ENCODE measurements at places on chromosomes 7 and 10.

DNA sequence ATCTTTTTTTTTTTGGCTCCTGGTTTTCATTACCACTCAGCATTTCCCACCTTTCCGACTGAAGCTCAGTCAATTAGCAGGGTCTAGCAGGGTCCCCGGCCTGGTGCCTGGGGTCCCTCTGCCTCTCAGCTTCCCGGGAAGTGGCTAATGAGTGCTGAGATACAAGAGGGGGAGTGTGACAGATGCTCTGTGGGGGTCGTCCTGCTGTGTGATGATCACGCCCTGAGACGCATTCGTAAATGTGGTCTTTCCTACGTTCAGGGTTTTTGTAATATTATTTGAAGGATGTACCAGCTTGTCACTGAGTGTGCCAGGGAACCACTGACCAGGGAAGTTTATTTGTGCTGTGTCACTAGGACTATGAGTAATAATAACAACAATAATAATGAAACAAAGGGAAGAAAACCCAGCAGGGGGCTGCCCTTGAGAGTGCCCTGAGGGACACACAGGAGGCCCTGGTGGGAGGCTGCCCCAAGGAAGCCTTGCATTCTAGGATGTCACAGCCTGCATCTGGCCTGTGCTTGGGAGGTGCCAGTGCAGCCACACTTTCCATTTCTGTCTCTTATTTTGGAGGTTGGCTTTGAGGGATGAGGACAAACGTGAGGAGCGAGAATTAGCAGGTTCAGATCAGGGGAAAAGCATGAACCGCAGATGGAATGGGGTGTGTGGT is 337.8 kb downstream of the ADARB2 start:
- no peak for DNase-seq

GRCh38 chr7:89826121-89826520 is 328.1 kb upstream of the STEAP1 start:
- DNase-seq, result no peak

- no peak for DNase-seq
Measured at GRCh38 chr7:21942955-21943354, 2.7 kb downstream of the CDCA7L start.

DNA sequence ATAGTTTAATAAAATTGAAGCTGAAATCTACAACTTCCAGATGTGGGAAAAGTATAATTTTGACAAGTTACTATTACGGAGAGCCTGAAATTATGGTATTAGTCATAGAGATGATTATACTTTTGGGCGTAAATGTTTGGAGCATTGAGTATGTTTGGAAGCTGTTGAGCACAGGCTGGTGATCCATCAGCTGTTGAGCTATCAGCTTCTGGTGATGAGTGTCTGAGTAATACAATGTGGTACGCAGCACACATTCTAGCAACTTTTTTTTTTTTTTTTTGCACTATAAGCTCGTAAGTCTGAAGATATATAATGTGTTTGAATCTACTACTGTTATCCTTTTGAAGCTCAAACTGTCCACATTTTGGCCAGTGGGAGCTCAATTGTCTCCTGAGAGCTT is 123.4 kb downstream of the ATE1 start:
- no peak for DNase-seq

GRCh38 chr7:122988333-122988732 is 7.2 kb downstream of the TAS2R16 start:
- no peak for DNase-seq

DNA sequence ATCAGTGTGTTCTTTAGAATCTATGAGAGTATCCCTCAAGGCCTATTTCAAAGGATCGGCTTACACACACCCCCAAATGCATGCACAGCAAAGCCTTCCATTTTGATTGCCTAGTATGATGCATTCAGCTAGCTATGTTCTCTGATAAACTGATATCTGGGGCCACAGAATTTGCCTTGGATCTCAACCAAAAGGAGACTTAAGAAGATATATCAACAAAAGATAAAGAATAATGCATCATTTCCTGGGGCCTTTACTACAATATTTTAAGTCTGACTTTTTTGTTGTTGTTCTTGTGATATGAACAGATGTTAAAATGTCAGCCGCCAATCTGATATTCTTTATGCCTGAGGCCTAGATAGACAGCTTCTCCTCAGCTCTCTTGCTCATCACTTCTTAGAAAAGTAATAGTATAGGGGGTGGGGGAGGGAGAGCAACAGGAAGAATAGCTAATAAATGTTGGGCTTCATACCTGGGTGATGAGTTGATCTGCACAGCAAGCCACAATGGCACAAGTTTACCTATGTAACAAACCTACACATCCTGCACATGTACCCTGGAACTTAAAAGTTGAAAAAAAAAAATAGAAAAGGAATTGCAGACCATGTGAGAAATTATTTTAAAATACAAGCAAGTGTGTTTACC is 792.9 kb upstream of the GHITM start:
- no peak for DNase-seq

DNA sequence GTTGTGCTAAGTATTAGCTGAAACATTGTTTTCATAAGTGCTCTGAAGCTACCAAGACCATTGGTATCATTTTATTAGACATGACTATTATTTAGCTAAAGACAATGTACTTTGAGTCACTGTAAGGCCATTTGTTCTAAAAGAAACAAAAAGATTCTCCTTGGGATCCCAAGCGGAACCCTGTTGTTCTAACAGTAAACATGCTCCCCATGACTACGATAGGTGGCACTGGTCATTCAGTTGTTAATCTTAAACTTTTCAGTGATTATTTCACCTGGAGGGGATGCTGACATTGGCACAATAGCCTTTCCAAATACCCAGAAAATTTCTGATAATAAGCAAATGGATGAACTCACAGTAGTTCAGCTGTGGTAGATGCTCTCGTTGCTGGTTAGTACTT is 715.0 kb downstream of the AUTS2 start:
- no peak for DNase-seq

GRCh38 chr7:18509481-18509880 is 13.9 kb downstream of the HDAC9 start:
- no peak for DNase-seq

DNA sequence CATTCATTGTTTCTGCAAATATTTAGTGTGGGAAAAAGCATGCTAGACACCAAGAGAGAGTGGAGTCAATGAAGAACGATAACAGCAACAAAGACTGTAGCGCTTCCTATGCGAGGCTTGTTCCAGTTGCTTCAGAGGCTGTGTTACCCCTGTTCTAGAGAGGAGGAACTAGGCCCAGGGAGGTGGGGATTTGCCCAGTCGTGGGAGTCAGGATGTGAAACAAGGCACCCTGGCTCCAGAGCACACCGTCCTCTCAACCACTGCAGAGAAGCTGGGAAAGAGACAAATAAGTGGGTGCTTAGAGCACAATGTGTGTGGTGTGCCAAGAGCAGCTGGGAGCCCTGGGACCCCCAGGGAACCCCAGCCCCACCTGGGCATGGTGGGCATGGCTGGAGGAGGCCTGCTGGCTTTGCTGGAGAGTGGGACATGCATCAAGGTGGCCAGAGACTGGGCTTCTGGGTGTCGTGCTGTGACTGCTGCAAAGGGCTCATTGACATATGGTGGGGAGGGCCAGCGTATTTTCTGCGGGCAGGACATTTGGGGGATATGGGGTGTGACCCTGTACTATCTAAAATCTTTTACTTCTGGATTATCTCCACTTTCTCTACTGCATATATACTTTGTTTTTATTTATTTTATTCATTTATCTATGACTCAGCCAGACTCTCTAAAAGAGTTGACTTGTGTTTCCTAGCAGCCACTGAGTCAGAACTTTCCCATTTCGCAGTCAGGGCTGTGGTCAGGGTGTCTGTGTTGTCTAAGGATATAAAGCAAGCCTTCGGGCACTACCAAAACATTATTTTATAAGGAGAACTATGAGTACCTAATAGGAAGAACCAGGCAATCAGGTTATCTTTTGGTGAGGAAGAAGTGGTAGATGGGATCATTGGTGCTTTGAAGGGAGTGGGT is 95.4 kb downstream of the TCF7L2 start:
- no peak for DNase-seq

DNA sequence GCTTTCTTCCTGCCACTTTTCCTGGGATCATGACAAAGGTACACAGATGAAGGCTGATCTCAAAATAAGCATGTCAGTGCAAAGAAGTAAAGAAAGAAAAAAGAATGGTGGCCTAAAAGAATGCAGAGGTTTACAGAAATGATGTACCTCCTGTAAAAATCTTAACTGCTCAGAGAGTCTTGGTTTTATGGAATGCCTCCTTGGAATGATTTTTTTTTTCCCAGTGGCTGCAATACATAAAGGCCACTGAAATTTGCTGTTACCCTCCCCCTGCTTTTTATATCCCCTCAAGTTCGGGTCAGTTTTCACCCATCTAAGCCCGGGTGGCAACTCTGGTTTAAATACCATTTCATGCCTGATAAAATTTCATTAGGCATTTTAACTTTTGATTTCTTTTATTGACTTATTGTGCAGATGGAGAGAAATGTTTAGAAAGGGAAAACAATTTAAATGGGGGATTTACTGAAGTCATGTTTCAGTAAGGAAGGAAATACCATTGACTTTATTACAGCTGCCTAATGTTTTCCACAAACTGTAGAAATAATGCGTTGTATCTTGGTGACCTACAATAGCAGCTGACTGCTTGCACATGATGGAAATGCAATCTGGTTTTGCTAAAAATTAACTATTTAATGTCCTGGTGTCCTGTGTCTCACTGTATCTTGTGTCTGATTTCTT is 102.5 kb downstream of the SAMD9 start:
- DNase-seq, result no peak

DNA sequence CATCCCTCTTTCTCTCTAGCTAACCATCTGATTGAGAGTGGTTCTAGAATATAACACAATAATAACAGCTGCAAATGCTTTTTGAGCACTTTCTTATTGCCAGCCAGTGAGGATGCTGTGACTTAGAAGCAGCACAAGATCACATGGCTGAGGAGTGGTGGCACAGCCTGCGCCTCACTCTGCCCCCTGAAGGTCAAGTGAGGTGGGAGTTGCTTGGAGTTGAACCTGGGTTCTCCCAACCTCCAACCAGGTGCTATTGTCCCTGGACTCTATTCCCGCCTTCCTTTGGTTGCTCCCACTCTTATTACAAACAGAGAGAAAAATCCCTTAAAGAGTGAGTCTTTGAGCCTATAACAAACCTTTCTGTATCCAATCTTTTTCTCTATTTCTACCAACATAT is 280.3 kb upstream of the PODXL start:
- no peak for DNase-seq

DNA sequence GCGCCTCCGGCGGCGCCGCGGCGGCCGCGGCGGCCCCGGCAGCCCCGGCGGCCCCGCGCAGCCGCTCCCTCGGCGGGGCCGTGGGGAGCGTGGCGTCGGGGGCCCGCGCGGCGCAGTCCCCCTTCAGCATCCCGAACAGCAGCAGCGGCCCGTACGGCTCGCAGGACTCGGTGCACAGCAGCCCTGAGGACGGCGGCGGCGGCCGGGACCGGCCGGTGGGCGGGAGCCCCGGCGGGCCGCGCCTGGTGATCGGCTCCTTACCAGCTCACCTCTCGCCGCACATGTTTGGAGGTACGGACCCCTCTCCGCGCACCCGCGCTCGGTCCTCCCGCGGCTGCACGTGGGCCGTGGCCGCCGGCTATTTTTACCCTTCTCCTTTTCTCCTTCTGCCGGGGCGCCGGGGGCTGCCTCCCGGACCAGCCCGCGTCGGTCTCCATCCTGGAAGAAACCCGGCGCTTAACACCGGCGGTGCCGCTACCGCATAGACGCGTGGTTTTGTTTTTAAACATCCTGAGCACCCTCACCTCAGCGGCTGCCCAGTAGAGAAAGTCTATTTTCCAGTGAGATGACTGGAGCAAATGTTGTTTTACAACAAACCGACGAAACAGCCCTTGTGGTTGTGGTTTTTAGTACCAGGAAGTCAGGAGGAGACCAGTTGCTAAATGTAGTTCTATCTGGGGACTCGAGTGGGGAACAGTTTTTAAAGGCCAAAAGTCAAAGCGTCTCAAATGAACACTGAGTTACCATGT is 1.3 kb downstream of the ZNRF2 start:
- DNase-seq, result peak; percentile 28

DNA sequence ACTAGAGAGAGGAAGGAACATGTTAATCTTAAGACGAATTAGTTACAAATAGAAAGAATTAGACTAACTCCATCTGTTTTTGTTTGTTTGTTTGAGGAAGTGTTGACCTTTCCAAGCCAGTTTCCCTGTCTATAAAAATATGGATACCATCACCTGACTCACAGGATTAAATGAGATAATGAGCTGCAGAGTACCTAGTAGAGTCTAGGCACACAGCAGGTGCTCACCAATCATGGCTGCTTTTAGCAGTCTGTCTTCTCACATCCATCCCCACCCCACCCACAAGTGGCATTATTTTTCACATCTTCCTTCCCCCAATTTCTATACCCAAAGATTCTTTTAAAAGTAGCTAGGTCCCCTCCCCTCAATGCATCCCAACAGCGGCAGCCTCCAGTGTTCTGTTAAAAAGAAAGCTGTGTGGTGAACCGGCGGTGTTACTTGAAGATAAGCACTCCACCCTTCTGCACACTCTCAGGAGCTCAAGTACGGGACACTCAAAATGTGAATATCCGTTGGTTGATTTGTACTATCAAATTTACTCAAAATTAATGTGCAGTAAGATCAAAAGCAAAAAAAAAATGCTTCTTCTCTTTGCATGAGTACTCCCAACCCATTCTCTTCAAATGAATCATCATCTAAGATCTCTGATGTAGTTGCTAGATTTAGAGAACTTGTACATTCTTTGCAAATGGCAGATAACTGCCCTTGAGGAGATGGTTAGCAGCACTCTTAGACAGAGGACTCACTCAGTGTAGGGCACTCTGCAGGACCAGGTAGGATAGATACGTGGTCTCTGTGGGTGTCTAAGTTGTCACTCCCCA is 145.4 kb upstream of the ASAH2 start:
- DNase-seq, result peak; percentile 27

GRCh38 chr10:9229702-9230244 is 1175.3 kb downstream of the GATA3 start:
- DNase-seq, result no peak

DNA sequence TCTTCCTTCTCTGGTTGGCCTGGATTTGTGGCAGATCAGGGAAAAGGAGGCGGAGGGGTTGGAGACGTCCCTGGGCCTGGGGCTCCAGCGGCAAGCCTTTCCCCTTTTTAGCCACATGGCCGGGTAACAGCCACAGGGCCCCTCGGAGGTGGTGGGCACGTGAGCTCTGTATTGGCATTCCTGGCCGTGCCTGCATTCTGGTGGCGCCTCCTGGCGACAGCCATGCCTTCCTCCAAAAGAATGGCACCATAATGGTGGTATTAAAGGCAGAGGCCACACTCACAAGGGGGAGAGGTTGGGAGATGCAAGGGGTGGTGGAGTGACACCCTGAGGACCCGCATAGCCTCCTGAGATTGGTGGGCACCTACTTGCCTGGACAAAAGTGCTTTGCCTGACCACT is 3.0 kb upstream of the AQP1 start:
- peak; percentile 34 for DNase-seq

- DNase-seq, result no peak
Measured at GRCh38 chr7:92815412-92815811, 21.0 kb downstream of the CDK6 start.

DNA sequence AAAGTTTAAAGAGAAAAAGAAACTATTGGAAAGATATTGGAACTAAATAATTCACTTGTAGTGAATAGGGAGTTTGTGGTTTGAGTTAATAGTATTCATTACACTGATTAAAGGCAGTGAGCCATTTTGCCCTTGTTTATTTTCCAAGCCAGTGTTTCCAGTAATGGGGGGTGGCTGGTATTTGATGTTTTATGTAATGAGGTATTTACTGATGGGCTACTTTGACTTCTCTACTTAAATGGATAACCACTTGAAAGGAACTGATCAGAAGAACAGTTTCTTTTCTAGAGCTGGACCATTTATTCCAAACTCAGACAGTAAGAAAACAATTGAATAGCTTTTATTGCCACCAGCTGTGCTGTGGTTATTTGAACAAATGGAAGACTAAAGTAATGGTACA is 227.0 kb upstream of the HDAC9 start:
- DNase-seq, result no peak
